Right lobe of liver (tissue), 6 donors: ENCODE measurements at places on chromosomes 7 and 10.

- no peak for DNase-seq
Observed at GRCh38 chr10:107081644-107082043, 82.9 kb downstream of the SORCS1 start.

GRCh38 chr10:43584051-43584450 lies 9.6 kb upstream of the ZNF239 start:
- no peak for DNase-seq

DNA sequence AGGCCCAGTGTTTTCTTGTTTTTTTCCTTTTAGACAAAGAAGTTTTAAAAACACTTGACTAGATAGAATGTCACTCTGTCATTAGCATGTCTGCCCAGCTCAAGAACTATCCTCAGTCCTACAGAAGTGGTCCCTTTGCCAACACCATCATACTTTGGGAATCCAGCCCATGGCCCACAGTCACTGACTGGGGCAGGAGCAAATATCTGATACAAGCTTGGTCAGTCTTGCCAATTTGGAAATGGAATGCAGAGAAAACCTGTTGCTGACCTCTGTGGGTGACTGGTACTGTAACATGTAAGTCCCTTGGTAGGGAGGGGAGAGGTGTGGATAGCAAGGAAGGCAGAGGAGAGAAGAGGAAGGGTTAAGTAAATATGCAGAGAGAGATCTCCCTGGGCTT lies 47.8 kb downstream of the IPMK start:
- no peak for DNase-seq

DNA sequence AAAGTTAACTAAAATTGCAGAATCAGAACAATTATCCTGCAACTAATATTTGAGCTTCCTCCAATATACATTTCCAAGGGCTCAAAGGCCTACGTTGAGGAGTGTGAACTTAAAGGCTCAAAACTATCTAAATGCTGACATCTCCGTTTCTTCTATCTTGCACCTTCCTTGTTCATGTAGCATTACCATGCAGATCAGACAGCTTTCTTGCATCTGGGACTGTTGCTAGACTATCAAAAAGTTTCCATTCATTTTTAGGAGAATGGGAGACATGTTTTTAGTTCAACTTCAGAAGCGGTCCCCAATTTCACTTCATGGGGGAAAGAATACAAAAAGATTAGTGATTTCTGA lies 2.9 kb downstream of the ANKRD1 start:
- no peak for DNase-seq

- DNase-seq, result no peak
Observed at GRCh38 chr7:66883716-66884115, 37.3 kb upstream of the TMEM248 start.

DNA sequence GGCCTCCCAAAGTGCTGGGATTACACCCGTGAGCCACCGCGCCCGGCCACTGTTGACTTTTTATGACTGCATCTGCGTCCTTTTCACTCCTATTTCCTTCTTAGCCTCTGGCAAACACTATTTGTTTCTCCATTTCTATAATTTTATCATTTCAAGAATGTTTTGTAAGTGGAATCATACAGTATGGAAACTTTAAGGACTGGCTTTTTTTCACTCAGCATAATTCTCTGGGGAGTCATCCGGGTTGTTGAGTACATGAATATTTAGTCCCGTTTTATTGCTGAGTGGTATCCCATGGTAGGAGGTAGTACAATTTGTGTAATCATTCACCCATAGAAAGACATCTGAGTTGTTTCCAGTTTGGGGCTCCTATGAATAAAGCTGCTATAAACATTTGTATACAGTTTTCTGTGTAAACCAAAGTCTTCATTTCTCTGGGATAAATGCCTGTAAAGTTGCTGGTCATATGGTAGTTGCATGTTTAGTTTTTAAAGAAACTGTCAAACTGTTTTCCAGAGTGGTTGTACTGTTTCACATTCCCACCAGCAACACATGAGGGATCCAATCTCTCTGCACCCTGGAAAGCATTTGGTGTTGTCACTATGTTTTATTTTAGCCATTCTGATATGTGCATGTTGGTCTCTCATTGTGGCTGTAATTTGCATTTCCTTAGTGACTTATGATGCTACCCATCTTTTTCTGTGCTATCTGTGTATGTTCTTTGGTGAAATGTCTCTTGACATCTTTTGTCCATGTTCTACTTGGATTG lies 139.6 kb upstream of the EEPD1 start:
- no peak for DNase-seq

GRCh38 chr10:4215485-4215884 lies 430.5 kb upstream of the KLF6 start:
- no peak for DNase-seq

DNA sequence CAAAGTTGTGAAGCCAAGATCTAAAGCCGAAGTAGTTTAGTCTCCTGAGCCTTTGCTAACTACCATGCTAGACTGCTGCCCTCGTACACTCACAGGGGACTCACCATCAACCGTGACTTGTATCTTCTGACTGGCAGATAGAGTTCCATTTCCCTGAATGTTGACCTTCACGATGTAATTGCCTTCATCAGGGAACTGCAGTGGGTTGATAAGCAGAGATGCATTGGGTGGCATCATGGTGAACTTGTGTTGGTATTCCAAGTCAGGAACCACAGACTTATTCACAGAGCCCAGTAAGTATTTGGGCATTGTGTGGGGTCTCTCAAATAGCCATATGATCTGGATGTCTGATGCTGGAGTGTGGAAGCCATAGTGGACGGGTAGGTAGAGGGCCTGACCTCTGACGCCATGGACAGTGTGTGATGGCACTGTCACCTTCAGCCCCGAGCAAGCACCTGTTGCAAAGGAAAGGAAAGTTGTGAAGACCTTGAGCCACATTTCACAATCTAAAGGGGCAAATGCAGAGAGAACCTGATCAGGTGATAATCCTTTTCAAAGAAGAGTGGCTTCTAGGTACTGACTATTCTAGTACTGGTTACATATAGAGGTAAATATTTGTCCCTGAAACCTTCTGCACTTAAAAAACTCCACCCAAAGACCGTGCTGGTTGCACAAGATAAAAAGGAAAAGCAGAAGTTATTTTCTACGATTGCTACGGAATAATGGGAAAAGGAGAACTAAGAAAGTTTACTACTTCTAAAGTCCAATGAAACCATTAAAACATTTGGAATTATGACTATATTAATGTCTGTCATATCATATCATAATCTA lies 7.1 kb downstream of the HEPACAM2 start:
- no peak for DNase-seq

GRCh38 chr7:151431281-151431767 lies 8.6 kb downstream of the CRYGN start:
- no peak for DNase-seq

GRCh38 chr7:155653803-155654202 lies 9.3 kb downstream of the RBM33 start:
- DNase-seq, result peak; percentile 68

DNA sequence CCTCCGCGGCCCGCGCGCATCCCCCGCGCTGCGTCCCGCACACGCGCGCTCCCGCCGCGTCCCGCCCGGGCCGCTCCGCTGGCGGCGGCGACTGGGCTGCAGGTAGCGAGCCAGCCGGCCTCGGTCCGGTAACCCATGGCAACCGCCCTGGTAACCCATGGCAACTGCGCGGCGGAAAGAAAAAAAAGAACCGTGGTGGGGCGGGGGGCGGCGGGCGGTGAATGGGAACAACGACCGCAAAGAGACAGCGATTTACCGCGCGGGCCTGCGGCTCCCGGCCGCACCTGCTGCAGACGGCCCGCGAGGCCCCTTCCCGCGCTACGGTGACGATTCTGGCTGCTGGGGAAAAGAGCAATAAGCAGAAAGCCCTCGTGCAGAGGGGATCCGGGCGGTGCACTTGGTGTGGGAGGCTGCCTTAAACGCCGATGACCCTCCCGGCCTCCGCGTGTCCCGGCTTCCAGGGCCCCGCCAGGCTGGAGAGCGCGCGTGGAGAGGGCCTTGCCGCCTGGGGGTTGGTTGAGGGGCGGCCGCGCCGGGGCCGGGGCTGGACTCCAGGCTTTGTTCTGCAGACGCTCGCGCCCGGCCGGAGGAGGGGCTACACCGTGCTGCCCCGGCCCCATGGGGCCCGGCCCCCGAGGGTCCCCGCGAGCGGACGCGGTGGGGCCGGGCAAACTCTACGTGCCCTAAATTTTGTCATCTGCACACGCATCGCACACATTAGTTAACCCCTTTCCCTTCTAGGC lies 84.7 kb downstream of the SNX10 start:
- DNase-seq, result peak; percentile 77

- no peak for DNase-seq
Observed at GRCh38 chr10:20970708-20971107, 73.6 kb upstream of the NEBL start.

DNA sequence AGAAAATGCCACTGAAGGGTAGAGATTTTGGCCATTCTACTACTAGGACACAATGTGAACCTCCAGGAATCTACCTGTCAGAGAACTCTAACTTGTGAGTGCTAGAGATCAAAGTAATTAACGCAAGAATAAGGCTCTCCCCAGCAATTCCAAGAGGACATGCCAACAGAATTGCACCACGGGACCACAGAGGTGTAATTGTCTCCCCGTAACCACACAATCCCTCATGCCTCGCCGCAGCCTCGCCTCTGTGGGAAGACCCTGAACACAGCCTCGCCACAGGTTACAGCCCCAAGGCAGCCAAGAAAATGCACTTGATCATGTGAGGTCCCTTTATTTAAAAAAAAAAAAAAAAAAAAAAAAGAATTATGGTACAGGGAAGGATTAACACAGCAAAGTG lies 29.5 kb downstream of the CDCA7L start:
- DNase-seq, result no peak

GRCh38 chr7:66140924-66141323 lies 26.3 kb downstream of the CRCP start:
- DNase-seq, result peak; percentile 81

GRCh38 chr10:105183536-105183935 lies 542.4 kb downstream of the SORCS3 start:
- DNase-seq, result no peak

DNA sequence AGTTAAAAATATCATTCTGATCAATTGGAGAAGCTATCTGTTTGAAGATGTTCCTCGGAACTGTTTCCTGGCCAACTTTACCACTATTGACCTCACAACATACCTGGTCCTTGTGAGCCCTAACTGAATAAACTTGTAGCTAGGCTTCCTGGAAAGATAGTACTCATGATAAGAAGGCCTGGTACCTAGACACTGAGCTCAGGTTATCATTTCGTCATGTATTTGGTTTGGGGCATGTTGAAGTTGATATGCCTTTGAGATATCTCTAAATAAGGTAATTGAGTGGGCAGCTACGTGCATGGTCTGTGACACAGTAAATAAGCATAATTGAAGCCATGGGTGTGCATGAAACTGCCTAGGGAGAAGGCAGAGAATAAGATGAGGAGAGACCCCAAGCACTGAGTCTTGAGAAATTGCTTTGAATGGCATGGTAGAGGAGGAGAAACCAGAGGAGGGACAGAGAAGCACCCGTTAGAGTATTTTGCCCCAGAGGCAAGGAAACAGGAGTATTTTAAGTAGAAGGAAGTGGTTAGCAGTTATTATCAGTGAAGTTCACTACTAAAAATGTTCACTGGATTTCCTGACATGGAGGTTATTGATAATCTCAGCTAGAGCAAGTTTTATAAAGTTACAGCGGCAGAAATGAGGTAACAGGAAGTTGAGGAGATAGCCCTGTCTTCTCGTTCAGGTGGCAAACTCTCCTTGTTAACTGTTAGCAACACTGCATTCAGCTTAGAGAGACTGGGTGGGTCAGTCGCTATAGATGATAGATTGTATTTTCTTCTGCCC lies 55.6 kb downstream of the CC2D2B start:
- no peak for DNase-seq

- no peak for DNase-seq
Observed at GRCh38 chr7:55733241-55734140, 129.1 kb downstream of the SEPTIN14 start.

- DNase-seq, result no peak
Observed at GRCh38 chr10:60008816-60009215, 102.5 kb upstream of the CCDC6 start.

DNA sequence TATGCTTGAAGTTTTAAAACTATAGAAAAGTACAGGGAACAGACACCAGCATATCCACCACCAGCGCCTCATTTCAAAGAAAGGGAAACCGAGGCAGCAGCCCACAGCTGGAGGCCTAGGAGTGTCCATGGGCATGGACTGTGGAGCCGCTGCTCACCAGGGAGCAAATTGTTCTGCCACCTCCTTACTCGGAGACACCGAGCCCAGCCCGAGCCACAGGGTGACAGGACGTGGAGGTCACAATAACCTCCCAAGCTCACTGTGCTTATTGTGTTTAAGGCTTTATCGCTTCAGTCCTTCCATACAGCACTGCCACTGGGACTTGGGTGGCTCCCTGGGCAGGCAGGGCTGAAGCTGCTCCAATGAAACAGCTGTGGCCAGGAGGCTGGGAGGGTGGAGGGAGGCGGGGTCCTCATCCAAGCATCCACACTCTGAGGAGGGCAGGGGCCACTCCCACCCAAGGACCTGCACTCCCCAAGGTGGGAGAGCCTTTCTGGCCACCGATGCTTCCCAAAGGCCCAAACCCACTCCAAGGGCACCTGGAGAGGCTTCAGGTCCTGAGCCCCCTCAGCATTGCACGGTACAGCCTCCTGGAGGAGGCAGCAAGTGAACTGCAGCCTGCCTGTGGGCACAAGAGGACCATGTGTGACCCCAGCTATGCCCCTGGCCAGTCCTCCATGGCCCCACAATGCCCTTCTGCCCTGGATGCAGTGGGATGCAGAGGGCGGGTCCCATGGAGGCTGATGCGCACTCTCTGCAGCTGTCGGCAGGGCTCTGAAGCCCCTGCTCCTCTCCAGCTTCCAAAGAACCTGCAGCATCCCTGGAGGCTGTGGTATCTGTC lies 38.7 kb upstream of the RET start:
- DNase-seq, result no peak

GRCh38 chr7:9863545-9863944 lies 1110.1 kb upstream of the PHF14 start:
- DNase-seq, result peak; percentile 63

DNA sequence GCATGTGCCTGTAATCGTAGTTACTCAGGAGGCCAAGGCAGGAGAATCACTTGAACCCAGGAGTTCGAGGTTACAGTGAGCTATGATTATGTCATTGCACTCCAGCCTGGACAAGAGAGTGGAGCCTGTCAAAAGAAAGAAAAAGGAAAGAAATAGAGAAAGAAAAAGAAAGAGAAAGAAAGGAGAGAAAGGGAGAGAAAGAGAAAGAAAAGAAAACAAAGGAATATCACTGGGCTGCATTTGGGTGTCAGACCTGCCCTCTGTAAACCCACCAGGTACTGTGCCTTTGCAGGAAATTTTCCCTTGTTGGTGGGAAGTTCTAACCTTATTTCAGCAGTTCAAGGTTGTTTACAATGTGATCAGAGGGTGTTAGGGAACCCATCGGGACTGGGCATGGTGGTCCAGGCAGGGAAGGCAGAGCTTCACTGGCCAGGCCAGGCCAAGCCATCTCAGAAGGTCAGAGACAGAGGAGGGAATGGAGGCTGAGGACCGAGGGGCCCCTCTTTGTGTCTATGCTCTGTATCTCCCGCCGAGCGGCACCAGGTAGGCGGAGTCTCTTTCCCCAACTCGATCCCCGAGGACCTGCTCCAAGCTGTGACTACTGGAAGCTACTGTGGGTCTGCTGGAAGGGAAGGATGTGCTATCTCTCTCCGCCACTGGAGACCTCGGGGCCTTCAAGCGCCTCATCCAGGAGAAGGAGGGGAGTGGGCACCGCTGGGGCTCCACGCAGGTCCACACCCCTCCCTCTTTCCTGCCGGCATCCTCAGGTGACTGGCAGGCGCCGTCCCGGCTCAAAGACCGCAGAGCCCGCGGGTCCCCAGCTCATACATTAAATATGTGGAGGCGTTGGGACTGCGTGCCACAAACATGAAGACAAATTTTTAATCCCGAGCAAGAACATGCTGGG lies 15.2 kb upstream of the KAZALD1 start:
- DNase-seq, result no peak

- DNase-seq, result no peak
Observed at GRCh38 chr10:23405540-23405939, 33.3 kb upstream of the OTUD1 start.
